ENCODE measurements at places on chromosomes 7 and 10.

- DNase-seq, result no peak
Measured at GRCh38 chr7:47621979-47622561, 40.2 kb upstream of the TNS3 start.

GRCh38 chr7:39017369-39017915 lies 39.7 kb downstream of the POU6F2 start:
- no peak for DNase-seq

- DNase-seq, result no peak
Measured at GRCh38 chr10:110643653-110644597, at the start of gene RBM20. RBM20 (plus strand) TSS chr10:110644336; CDS start chr10:110644455, 119 bp downstream.

GRCh38 chr10:48804740-48805182 lies 120.1 kb downstream of the WDFY4 start:
- DNase-seq, result no peak

DNA sequence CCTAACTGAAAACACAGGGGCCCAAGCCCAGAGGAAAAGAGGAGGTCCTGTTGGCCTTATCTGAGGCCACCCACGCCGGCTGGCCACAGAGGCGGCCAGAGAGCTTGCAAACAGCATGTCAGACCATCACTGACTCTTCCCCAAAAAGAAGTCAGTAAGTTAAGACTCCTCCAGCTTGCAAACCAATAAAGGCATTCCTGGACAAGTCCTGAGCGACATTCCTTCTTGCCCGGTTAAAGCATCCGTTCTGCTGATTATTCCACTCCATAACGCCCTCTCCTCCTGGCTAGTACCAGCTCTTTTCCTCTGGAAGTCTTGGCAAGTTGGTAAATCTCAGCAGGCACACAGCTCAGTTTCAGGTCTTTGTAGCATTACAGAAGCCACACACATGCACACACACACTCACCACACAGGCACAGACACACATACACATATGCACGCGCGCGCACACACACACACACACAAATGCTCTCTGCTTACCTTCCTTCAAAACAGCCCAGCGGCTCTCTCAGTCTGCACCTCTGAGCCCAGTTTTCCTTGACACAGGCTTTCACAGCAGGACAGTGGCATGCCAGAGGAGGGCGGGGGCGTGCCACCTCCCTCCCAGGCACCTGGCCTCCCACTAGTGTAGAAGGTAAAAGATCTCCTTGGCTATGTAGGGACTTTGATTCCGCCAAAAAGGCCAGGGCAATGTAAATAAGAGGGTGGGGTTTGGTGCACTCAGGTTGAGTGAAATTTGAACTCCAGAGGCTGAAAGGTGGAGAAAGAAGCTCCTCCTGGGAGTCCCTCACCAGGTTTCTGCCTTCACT lies 201.4 kb downstream of the TNS3 start:
- no peak for DNase-seq

DNA sequence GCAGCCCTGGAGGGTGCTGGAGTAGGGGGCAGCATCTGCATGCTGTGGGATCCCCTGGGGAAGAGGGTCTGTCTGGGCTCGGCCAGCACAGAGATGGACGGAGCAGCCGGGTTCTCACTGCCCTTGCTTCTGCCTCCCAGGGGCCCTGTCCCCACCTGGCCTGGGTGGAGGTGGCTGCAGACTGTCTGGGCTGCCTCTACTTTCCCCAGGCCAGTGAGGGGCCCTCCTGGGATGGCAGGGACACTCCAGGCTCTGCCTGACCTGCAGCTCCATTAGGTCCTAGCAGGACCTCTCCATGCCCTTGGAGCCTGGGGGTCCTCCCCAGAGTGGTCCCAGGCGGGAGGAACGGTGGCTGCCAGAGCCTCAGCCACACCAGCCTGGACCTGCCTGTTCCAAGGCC lies 63.7 kb downstream of the PWWP2B start:
- no peak for DNase-seq

- DNase-seq, result no peak
Measured at GRCh38 chr7:150871601-150872000, 19.3 kb downstream of the AOC1 start.

DNA sequence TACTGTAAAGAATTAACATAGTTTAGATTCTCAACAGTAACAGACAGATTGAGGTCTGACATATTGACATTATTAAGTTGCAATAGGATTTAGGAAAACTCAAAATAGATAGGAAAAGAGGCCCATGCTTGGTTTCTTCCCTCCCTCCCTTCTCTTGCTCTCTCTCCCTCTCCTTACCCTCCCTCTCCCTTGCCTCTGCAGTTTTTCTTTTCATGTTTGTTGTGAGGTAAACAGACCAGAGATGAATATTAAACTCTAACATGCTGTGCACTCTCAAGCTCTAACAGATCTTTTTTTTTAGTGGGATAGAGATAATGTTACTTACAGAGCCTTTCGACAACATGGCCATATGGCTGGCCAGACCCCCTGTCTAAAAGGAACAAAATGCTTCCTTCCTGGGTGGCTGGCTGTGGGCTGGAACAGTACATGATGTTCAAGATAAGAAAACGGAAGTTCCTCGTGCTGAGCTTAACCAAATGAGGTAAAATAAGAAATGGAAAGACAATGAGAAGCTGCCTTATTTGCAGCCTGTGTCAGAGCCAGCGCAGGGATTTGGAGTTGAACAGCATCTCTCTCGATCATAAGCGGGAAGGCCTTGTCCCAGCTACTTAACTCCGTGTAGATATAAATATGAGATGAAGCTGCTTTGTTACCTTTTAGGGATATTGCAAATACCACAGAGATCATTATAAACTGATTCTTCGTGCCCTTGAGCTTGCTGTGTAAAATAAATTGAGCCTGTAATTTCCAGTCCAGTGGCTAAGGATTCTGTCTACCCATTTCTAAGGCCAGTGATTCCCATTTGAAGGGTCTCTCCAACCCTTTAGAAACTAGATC lies 391.9 kb upstream of the NPVF start:
- DNase-seq, result no peak

- no peak for DNase-seq
Measured at GRCh38 chr7:15397922-15398760, 163.7 kb downstream of the AGMO start.

DNA sequence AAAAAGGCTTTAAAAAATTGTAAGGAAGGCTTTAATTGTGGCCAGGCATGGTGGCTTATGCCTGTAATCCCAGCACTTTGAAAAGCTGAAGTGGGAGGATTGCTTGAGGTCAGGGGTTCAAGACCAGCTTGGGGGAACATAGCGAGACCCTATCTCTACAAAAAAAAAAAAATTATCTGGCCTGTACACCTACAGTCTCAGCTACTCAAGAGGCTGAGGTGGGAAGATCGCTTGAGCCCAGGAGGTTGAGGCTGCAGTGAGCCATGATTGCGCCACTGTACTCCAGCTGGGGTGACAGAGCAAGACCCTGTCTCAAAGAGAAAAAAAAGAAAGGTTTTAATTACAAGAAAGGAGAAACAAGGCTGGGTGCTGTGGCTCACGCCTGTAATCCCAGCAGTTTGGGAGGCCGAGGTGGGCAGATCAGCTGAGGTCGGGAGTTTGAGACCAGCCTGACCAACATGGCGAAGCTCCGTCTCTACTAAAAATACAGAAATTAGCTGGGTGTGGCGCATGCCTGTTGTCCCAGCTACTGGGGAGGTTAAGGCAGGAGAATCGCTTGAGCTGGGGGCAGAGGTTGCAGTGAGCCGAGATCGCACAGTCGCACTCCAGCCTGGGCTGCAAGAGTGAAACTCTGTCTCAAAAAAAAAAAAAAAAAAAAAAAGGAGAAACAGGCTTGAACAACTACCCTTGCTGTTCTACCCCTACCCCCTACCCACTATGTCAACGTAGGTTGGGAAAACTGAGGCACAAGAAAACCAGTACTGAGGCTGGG lies 83.7 kb downstream of the CARD11 start:
- DNase-seq, result no peak

DNA sequence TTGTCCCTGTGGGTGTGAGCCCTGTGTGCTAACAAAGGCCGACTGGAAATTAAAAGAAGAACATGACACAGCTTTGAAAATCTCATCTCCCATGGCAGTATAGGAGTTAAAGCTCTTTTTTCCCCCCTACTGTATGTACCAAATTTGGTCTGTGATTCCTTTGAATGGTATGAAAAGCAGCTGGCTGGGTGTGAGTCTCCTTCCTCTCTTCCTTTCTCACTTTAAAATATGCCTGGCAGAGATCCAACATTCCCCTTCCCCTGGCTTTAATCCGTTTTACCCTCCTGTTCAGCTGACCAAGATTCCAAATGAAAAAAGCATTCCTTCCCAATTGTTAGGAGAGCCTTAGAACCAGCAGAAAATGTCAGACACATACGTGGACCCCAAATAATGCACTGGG lies 225.0 kb upstream of the CELF2 start:
- DNase-seq, result no peak

GRCh38 chr10:58424176-58424575 lies 39.0 kb downstream of the TFAM start:
- no peak for DNase-seq

GRCh38 chr10:33482486-33482885 lies 148.0 kb upstream of the NRP1 start:
- no peak for DNase-seq

DNA sequence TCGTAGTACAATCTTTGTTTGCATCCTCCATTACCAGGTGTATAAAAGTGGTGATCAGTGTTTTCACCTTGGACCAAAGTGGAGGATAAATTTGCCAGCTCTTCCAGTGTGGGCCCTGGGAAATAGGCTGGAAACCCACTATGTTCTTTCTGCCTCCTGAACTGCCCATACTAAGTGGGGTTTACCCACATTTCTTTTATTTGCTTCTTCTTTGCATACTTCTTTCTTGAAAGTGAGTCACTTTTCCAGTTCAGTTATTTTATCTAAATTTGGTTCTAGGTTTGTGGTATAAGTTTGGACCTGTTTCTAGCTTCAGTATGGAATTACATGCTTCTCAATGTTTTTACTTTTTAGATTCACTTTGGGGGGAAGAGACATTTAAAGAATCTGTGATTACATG lies 126.2 kb upstream of the ACBD5 start:
- DNase-seq, result no peak

GRCh38 chr10:45673074-45673648 lies 589 bp upstream of the ZFAND4 start:
- DNase-seq, result no peak

- DNase-seq, result no peak
Measured at GRCh38 chr10:75640803-75641202, 209.4 kb downstream of the LRMDA start.

- DNase-seq, result no peak
Measured at GRCh38 chr10:122207596-122207995, 63.5 kb upstream of the BTBD16 start.

DNA sequence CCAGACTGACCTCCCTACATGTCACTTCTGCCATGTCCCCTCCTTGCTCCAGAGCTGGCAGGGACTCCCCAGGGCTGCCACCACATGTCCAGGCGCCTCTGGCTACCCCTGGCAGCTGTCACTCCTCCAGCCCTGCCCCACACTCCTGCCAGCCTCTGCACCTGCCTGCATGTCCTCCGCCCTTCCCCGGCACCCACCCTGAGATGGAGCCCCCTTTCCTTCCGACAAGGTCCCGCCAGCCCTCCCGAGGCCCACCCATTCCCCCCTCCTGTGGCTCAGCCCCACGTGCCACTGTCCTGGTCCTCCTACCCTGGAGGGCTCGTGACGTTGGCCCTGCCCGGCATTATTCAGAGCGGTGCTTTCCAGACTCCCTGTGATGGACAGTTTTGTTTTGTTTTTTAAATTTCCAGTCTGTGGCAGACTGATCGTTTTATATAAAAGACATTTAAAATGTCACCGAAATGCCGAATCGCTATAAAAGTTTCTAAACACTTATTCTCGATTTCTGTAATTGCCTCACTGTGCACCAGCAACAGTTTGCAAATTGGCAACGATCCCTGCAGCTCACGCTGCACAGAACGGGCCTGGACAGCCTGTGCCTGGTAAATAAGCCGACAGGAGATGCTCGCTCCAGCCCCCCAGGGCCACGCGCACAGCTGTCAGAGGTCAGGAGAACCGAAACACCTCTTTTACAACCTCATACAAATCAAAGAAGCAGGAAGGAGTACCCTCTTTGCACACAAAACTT lies 111.1 kb upstream of the SH2B2 start:
- no peak for DNase-seq

- DNase-seq, result no peak
Measured at GRCh38 chr7:114048386-114049235, 129.8 kb upstream of the PPP1R3A start.

- DNase-seq, result no peak
Measured at GRCh38 chr7:143496263-143496662, 18.6 kb downstream of the TAS2R41 start.

- DNase-seq, result no peak
Measured at GRCh38 chr10:5615316-5615715, 51.1 kb downstream of the ASB13 start.

GRCh38 chr7:28835800-28836199 lies 122.3 kb downstream of the TRIL start:
- DNase-seq, result no peak

DNA sequence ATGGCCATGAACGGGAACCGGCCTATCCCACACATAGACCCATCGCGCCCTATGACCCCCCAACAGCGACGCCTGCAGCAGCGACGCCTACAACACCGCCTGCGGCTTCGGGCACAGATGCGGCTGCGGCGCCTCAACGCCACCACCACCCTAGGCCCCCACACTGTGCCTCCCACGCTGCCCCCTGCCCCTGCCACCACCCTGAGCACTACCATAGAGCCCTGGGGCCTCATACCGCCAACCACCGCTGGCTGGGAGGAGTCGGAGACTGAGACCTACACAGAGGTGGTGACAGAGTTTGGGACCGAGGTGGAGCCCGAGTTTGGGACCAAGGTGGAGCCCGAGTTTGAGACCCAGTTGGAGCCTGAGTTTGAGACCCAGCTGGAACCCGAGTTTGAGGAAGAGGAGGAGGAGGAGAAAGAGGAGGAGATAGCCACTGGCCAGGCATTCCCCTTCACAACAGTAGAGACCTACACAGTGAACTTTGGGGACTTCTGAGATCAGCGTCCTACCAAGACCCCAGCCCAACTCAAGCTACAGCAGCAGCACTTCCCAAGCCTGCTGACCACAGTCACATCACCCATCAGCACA lies 9.5 kb downstream of the POLD2 start:
- no peak for DNase-seq

DNA sequence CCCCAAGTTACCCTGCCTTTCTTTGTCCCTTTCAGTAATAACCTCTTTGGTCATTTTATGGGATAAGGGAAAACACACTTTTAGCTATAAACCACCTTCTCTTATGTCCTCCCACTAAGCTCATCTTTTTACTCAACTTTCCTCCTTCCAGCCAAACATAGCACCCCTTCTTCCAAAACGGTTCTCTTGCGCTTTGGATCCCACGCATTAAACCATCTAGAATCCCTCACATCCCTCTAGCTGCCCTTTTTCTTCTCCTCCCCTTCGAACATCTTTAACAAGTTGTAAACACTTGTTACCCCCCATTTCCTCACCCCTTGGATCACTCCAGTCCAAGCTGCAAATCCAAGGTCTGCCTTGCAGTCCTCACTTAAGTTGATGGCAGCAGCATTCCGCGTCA lies 13.4 kb downstream of the WAPL start:
- DNase-seq, result no peak

All from activated CD4-positive, CD25-positive, alpha-beta regulatory T cell (primary cell).